ENCODE measurements at places on chromosomes 7 and 10.

DNA sequence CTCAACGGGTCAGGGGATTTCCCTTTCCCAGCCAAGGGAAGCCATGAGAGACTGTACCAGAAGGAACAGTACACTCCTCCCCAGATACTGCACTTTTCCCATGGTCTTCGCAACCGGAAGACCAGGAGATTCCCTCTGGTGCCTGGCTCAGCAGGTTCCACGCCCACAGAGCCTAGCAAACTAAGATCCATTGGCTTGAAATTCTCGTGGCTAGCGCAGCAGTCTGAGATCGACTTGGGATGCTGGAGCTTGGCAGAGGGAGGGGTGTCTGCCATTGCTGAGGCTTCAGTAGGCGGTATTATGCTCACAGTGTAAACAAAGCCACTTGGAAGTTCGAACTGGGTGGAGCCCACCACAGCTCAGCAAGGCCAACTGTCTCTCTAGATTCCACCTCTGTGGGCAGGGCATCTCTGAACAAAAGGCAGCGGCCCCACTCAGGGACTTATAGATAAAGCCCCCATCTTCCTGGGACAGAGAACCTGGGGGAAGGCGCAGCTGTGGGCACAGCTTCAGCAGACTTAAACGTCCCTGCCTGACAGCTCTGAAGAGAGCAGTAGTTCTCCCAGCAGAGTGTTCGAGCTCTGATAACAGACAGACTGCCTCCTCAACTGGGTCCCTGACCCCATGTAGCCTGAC is 29.6 kb downstream of the SLC16A12 start:
- no peaks in the 10 kb centered on the region for H3K4me1 ChIP-seq
- H3K4me3 ChIP-seq: no peak overlapping the region
- DNase-seq: no peak
- no peak overlapping the region for H3K27ac ChIP-seq
- no peaks in the 10 kb centered on the region for H3K36me3 ChIP-seq

GRCh38 chr7:111694376-111694775 is 132.1 kb upstream of the IMMP2L start:
- no peak for DNase-seq
- H3K36me3 ChIP-seq: no peaks in the 10 kb centered on the region
- H3K27ac ChIP-seq: no peak overlapping the region
- no peaks in the 10 kb centered on the region for H3K4me1 ChIP-seq

DNA sequence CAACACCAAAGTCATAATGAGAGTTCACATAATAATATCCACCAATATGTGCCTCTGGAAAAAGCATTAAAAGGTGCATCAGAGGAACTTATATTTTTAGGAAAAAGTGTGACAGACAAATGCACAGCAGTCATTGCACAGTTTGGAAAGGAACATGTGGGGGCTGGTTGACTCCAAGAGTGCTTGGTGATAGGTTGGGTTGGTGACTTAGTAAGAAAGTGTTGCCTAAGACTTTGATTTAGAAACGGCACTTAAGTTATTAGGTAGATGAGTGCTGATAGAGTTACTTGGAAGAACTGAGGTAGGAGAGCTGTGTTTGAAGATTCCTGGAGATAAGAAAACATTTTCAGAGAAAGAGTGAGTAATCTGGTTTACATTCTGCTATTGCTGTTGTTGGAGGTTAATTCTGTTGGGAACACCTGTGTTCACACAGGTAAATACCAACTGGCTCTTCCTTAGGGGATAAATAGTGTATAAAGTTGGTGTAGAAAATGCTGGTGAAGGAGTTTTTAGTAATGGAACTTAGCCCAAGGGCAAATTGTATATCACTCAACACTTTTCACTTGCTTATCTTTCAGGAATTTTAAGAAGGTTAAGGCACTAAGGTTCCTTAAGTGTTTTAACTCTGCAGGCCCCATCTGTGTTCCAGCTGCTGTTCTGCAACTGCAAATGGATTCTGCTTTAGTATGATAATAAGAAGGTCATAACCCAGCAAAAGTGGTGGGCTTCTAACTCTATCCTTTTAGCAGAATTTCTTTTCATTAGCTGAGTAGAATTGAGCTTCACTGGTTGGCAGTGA is 196.1 kb downstream of the NSUN6 start:
- H3K36me3 ChIP-seq: no peaks in the 10 kb centered on the region
- H3K4me1 ChIP-seq: no peaks in the 10 kb centered on the region
- DNase-seq: no peak
- no peaks in the 10 kb centered on the region for H3K27me3 ChIP-seq
- H3K27ac ChIP-seq: no peak overlapping the region

DNA sequence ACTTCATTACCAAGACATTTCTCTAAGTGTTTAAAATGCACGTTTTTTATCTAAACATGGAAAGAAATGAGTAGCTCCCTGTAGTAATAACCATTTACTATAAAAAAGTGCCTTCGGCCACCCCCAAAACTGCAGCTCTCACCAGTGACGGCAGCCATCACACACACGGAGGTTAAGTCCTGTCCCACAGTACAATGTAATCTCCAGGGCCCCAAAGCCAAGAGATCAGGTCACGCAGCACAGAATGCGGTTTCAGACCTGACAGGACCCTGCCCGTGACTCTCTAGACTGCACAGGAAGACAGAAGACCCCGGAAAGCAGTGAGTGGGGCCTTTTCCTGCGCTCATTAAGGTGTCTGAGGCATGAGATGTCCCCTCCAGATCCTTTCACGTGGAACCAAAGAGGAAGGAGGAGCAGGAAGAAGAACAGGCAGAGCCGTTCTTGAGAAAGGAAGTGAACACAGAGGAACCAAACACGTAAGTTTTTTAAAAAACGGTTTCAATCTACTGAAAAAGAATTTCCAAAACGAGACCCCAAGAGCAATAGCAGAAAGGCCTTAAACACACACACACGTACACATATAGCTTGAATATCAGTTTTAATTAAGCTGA is 125.7 kb downstream of the ZMYND11 start:
- H3K27ac ChIP-seq: no peak overlapping the region
- no peak for DNase-seq
- no peak overlapping the region for H3K4me3 ChIP-seq

DNA sequence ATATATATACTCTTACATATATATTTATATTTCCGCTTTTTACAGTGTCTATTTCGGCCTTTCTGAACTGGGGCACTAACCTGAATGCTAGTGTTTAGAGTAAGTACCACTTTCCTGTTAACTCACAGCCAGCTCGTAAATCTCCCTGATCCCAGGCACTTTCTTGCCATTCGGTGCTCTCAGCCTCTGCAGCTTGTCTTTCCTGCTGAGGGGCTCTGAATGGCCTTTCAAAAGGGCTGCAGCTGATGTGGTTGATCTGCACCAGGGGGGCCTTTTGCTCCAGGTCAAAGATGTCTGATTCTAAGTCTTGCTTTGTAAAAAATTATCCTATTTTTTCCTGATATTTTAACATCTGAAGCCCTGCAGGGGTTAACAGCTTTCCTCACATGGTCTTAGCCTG is 25.5 kb upstream of the HPS1 start:
- no peak for DNase-seq
- no peak overlapping the region for H3K4me3 ChIP-seq
- peaks cover 5% of the 10 kb centered on the region for H3K4me1 ChIP-seq

DNA sequence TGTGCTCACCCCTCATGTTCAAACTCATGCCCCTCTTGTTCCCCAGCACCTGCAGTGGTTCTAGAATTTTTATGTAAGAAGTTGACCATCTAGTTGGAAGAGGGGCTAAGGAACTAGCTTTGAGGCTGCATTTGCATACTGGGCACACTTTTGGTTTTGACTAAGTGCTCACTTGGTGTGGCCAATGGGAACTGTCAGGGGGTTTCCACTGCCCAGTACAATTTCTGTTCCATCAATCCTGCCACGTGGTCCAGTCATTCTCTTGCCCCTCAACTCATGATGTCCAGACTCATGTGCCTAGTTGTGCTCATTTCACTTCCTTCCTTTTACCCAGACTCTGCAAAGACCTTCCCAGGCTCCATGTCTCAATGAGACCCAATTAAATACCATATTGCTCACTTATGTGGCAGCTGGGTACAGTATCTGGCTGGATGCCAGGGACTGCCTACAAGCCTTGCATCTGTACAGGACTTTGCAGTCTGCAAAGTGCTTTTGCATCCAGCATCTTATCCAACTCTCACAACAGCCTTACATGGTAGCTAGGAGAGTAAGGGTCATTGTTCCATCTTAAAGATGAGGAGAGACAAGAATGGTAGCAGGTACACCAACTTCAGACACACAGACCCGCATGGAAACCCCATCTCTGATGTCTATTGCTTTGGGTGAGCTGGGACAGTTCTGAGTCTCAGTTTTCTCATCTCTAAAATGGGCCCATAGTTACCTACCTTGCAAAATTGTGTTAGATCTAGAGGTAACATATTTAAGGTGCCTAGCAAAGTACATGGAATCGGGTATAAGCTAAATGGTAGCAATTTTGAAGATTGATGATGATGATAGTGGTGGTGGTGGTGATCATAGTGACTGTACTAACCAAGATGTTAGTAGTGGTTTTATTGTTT is 30.1 kb upstream of the KCNMA1 start:
- peaks cover 80% of the 10 kb centered on the region for H3K27me3 ChIP-seq
- H3K4me3 ChIP-seq: no peak overlapping the region
- H3K36me3 ChIP-seq: no peaks in the 10 kb centered on the region
- no peaks in the 10 kb centered on the region for H3K4me1 ChIP-seq
- H3K27ac ChIP-seq: no peak overlapping the region

- H3K27ac ChIP-seq: no peak overlapping the region
- no peaks in the 10 kb centered on the region for H3K4me1 ChIP-seq
- peaks cover 51% of the 10 kb centered on the region for H3K27me3 ChIP-seq
- H3K4me3 ChIP-seq: no peak overlapping the region
Measured at GRCh38 chr7:96430356-96430755, 108.5 kb upstream of the SLC25A13 start.

DNA sequence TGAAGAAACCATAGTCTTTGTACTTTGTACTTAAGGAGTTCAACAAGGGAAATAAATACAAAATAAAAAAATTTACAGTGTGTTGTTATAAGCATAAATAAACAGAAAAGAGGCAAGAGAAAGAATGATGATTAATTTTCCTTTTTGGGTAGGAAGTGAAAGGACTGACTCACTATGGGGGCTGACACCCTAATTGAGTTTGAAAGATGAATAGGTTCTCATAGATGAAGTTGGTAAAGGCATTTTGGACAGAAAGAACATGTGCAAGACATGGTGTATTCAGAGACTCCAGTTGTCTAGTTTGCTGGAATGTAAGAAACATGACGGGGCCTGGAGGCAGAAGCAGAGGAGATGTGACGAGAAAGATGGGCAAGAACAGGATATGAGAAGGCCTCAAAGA is 83.7 kb downstream of the VPS50 start:
- no peaks in the 10 kb centered on the region for H3K27me3 ChIP-seq
- no peak for DNase-seq
- H3K4me3 ChIP-seq: no peak overlapping the region
- peaks cover 6% of the 10 kb centered on the region for H3K36me3 ChIP-seq
- H3K4me1 ChIP-seq: no peaks in the 10 kb centered on the region

- no peak for DNase-seq
- H3K27me3 ChIP-seq: peaks cover 35% of the 10 kb centered on the region
- no peaks in the 10 kb centered on the region for H3K36me3 ChIP-seq
- no peak overlapping the region for H3K4me3 ChIP-seq
- peaks cover 2% of the 10 kb centered on the region for H3K4me1 ChIP-seq
Measured at GRCh38 chr7:42233171-42233570, 3.8 kb downstream of the GLI3 start.

GRCh38 chr7:87398446-87398845 is 53.0 kb downstream of the CROT start:
- no peak overlapping the region for H3K4me3 ChIP-seq
- peaks cover 6% of the 10 kb centered on the region for H3K36me3 ChIP-seq
- DNase-seq: no peak
- no peaks in the 10 kb centered on the region for H3K4me1 ChIP-seq
- H3K27me3 ChIP-seq: no peaks in the 10 kb centered on the region

GRCh38 chr10:49707585-49707984 is 28.1 kb downstream of the C10orf53 start:
- H3K27ac ChIP-seq: no peak overlapping the region
- no peak overlapping the region for H3K4me3 ChIP-seq
- peaks cover 3% of the 10 kb centered on the region for H3K36me3 ChIP-seq
- H3K4me1 ChIP-seq: no peaks in the 10 kb centered on the region
- DNase-seq: no peak
